ENCODE measurements at places on chromosomes 5 and 9.

DNA sequence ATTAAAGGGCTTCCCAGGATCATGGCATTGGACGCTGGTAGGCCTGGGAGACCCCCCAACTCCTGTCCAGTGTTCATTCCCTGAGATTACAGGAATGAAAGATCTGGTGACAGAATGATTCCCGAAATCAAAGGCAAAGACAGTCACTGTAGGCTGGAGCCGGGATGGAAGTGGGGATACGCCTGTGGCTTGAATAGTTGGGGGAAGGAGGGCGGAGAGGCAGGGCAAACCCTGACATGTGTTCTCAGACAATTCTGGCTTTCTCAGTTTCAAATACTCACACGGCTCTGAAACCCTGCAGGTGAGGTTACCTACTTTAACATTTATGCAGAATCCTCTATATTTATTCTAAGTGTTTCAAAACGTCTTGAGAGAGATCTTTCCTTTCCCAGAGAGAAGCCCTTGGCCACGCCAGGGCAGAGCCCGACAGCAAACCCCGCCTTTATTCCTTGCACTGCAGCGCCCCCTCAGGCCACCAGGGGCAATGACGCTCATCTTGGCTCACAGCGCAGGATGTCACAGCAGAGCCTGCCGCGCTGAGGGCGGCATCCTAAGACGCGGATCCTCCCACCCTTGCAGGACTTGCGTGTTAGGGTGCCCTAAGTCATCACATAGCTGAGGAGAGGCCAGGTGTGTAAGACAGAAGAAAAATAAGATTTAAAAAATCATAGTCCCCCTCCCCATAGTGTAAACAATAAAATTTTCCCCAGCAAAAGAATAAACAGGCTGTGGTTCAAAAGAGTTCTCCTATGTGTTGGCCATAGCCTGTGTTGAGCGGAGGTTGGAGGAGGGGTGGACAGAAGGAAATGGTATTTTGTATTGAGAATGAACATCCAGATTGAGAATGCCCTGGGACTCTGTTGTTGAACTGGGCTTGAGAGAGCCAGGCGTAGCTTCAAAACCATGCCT lies 284.5 kb downstream of the NTRK2 start:
- no peak for DNase-seq

GRCh38 chr5:135188233-135188914 lies 154.3 kb upstream of the PITX1 start:
- DNase-seq, result no peak

DNA sequence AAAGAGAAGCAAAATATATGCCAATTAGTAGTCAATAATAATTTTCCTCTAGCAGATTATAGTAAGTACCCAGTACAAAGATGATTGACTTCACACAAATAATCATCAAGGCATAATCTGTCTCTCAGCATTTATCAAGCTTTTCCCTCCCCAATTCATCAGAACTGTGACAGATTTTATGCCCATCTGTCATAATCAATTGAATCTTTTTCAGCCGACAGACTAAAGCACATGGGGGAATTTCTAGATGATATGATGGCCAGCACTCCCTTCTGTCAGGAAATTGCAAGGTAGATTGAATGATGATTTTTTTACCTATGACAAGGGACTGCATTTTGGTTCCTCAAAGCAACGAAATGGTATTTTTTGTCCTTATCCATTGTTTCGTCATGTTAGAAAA lies 227.1 kb upstream of the CYLC2 start:
- DNase-seq, result no peak

DNA sequence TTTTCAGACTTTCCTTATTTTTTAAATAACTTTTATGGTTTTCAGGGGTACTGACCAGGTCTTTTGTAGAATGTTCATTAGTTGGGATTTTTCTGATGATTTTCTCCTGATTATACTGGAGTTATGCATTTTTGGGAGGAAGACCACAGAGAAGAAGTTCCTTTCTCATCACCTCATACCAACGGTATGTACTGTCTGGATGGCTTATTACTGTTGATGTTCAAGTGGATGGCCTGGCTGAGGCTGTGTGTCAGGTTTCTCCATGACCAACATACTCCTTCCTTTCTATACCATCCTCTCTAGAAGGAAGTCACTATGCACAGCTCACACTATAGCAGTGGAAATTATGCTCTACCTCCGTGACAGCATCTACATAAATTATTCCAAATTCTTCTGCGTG lies 71.1 kb upstream of the NR3C1 start:
- DNase-seq, result no peak

- DNase-seq, result no peak
These were observed 190.7 kb downstream of the DOCK8 start for GRCh38 chr9:405341-405740.

GRCh38 chr5:102834438-102834964 lies 79.4 kb downstream of the PAM start:
- DNase-seq, result no peak

DNA sequence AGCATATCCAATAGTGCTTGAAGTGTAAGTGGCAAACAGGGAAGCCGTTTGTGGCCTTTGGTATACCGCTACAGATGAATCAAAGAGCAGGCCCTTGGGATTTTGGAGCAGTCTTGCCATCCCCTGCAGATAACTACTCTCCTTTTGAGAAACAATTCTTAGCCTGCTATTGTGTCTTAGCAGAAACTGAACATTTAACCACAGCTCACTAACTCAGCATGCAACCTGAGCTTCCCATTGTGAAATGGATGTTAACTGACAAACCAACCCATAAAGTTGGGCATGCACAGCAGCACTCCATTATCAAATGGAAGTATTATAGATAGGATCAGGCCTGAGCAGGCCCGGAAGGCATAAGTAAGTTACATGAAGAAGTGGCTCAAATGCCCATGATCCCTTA lies 315.3 kb upstream of the PTGER4 start:
- no peak for DNase-seq

GRCh38 chr9:76456202-76456926 lies 2.6 kb upstream of the GCNT1 start:
- DNase-seq, result no peak

- no peak for DNase-seq
These were observed 1.9 kb downstream of the NOP16 start for GRCh38 chr5:176386491-176386890.

GRCh38 chr9:115213818-115214334 lies 95.9 kb upstream of the TNC start:
- no peak for DNase-seq

DNA sequence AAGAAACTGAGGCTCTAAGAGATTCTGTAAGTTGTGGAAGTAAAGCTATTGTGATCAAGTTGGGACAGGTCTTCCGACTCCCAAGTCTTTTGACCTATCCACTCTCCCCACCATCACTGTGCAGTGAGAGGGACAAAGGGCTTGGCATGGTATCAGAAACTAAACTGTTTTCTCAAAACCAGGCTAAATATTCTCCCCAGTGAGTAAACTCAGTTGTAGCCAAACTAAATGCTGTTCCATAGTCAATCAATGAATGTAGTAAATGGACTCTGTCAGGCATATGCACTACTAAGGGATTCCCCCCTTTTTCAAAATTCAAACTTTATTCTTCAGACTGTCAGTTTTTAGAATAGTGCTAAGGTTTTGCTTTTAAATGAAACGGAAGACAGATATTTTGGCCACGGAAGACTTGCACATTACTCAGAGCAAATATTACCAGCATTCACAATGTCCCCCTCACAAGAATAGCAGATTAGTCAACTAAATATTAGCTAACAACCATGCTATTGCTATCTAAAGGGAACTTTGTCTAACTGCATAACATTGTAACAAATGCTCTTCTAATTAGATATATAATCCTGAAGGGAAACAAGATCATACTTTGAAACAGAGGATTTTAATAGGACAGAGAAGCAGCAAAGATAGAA lies 7.1 kb downstream of the PRKAA1 start:
- no peak for DNase-seq

DNA sequence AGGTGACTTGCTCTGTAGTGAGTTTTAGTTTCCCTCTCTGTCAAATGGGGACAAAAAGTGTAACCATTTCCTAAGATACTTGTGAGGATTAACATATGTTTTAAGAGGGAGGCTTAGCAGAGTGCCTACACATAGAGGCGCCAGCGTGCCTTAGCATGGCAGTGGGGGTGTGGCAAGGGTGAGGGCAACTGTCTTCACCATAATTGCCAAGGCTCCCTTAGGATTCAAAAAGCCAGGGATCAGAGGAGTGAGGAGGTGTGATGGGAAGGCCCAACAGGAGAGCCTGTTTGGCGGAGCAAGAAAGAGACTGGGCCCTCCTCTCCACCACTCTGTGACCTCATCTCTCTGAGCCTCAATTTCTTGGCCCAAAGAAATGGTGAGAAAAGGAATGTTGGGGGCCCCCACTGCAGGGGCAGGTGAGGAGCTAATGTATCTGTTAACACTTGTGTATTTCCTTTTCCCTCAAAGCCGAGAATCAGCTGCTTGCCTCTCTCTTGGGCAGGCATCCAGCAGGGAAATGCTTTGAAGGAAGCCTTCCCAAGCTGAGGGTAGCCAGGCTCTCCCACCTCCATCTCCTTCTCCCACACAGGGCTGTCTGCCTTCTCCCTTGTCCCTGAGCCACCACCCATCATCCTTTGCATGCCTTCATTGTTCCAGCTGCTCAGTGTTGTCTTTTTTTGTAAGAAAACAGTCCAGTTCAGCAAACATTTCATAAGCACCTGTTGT lies 76.0 kb downstream of the DAB2IP start:
- DNase-seq, result no peak

- DNase-seq, result no peak
These were observed 26.9 kb upstream of the CNOT6 start for GRCh38 chr5:180467028-180467975.

DNA sequence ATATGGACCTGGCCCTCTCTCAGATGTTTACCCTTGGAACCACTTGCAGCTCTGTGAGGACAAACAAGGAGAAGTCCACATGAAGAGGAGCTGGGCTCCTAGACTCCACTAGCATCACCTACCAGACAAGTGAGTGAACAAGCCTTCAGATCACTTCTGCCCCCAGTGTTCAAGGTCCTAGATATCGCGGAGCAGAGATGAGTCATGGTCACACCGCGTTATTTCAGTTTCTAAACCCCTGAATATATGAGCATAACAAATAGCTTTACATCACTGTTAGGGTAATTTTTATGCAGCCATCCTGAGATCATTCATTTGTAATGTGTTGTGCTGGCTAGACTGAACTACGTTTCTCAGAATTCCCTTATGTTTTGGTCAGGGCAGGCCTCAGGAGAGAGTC lies 77.0 kb upstream of the DAP start:
- no peak for DNase-seq

- DNase-seq, result no peak
These were observed 78.8 kb upstream of the SPRY4 start for GRCh38 chr5:142403583-142403982.

DNA sequence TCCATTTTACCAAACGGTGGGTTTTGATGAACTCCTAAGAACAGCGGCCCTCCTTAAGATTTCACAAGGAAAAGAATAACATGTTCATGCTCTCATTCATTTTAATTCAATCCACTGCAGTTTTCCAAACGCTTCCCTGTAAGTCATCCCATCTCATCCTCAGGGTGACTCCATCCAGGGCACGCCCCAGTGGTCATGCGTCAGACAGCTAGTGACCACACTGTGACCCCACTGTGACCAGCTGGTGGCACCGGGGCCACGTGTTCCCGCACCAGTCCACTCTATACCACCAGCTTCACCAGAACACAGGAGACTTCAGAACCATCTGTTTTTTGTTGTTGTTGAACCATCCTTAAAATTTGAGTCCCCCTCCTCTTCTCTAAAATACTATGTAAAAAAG lies 14.3 kb downstream of the ATPSCKMT start:
- no peak for DNase-seq

- no peak for DNase-seq
These were observed 38.9 kb downstream of the GABRB2 start for GRCh38 chr5:161507591-161507990.

DNA sequence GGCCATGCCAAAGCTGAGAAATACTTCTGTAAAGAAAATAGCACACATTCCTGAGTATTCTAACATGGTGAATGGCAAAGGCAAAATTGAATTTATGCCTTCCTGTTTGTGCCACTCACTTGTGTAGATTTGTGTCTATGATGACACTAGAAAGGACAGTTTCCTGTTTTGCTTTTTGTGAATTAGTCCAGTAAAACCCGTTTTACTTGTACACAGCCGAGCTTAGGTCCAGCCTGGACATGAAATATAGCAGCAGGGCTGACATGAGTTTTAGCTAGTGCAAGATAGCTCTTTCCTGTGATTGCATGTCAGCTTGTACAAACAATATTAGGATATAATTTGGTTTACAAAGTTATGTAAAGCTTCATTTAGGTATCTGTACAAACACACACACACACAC lies 1891.7 kb upstream of the WWC1 start:
- DNase-seq, result no peak

DNA sequence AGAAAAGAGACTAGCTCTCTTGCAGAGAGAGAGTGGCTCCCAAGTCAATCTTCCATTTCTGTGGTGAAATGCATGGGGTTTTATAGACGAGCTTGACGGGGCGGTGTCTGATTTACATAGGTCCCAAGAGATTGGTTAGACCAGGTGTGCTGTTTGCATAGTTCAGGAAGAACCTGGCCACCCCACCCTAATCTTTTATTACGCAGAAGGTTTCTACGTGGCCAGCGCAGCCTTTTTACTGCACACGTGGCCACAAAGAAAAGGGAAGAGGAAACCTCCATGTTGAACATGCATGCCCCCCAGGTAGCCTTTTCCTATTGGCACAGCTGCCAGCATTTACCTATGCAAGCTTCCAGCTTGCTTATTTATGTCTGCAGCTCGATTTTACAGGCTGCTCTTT lies 92.1 kb downstream of the CAVIN4 start:
- DNase-seq, result no peak

GRCh38 chr9:136373300-136374182 lies at the start of gene CARD9:
Gene CARD9, minus strand, starts transcription at chr9:136373669. Its CDS starts 1,591 bp downstream, at chr9:136372078.
- DNase-seq, result no peak

GRCh38 chr5:37740331-37741066 lies 99.3 kb downstream of the GDNF start:
- no peak for DNase-seq

- DNase-seq, result no peak
These were observed 31.1 kb upstream of the FGF1 start for GRCh38 chr5:142716963-142717362.

DNA sequence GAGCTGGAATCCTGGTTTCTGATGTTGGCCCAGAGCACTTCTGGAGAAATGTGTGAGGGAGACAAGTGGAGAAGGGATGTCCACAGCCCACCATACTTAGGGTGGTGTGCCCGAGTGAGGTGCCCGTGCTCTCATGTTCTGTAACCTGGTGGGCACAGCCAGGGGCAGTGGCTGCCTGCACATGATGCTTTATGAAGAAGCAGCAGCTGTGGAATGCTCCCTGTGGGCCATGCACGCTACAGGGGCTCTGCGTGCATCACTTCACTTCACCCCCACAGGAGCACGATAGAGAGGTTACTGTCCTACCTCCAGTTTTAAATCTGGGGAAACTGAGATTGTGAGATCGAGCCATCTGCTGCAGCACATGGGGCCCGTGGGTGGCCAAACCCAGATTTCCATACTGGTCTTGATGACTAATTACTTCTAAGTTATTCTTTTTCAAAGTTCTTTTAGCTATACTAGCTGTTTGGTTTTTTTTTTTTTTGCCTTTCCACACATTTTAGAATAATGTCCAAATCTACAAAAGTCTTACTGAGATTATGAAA lies 441.6 kb downstream of the GADD45G start:
- no peak for DNase-seq

Measured in AG09309 (cell line).